ENCODE measurements at places on chromosomes 2 and 18.

GRCh38 chr2:143231254-143231645 is 102.0 kb downstream of the ARHGAP15 start:
- DNase-seq = no peak

- DNase-seq = no peak
Measured at GRCh38 chr18:58666176-58666575, 5.1 kb upstream of the MALT1 start.

DNA sequence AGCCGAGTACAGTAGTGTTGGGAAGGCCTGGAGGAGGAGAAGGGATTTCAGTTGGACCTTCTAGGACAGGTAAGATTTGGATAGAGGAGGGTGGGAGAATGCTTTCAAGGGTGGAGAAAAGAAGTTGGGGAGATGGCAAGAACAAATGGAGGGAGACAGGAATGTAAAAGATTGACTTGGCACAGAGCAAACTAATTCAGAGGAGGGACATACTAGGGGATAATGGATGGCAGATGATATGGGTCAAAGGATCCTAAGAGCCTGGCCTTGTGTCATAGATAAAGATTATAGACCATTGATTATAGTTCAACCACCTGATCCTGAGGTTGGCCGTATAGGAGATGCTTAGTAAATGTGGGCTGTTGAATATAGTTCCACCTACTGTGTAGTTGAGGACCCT is 12.4 kb downstream of the WDR43 start:
- no peak for DNase-seq

GRCh38 chr2:12675801-12676200 is 40.9 kb upstream of the TRIB2 start:
- no peak for DNase-seq
